ENCODE measurements at places on chromosomes 4 and X. TPM values are rescaled to one million over a fixed set of nuclear protein-coding genes. Genes with fewer than 3 reads are reported as not detected.

The PALLD gene
- total RNA-seq: 21.9 TPM

The GC gene
- not detected for total RNA-seq

The CCDC120 gene
- total RNA-seq: 4.0 TPM

The YY2 gene
- 1.2 TPM for total RNA-seq

The ZCCHC12 gene
- 0.46 TPM for total RNA-seq

The IL15 gene
- total RNA-seq: 7.7 TPM

The ATOH1 gene
- total RNA-seq: not detected

The STOX2 gene
- 2.3 TPM for total RNA-seq

The N4BP2 gene
- total RNA-seq: 5.1 TPM

The DGKK gene
- under 0.01 TPM for total RNA-seq

The GPR119 gene
- total RNA-seq: not detected

The SSX2B gene
- not detected for total RNA-seq

The SPANXB1 gene
- total RNA-seq: 0.65 TPM

DNA sequence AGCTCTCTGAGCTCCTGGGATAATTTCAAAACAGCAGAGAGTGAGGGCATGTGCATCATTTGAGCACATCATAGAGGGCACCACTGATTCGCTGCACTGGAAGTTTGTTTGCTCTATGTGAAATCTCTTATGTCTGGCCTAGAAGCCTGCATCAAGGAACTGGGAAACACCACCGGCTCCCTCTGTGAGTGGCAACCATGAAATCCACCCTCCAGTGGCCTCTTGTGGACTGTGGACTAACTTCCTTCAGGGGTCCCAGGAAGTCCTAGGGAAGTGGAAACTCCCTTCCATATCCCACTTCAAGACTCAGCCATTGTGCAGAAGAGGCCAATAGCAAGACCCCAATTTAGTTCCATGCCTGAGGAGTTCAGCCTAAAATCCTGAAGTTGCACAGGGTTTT is 48.0 kb upstream of the IGFBP7 start:
- DNase-seq: no peak

DNA sequence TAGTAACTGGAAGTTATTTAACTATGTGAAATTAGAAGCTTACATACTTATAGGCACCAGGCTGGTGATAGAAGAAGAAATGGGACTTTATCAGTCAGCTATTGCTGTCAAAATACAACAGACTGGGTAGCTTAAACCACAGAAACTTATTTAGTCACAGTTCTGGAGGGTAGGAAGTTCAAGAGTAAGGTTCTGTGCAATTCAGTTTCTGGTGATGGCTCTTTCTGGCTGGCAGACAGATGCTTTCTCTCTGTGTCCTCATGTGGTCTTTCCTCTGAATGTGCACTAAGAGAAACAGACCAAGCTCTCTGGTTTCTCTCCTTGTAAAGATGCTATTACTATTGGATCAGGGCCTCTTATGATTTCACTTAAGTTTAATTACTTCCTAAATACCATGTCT is 92.1 kb upstream of the ANKRD50 start:
- DNase-seq: peak; percentile 35

- no peak for DNase-seq
Observed at GRCh38 chr4:84171871-84172270, 327.2 kb downstream of the NKX6-1 start.

- no peak for DNase-seq
Observed at GRCh38 chr4:140641105-140641555, 72.4 kb upstream of the UCP1 start.

- no peak for DNase-seq
Observed at GRCh38 chrX:54427837-54428424, 12.3 kb upstream of the TSR2 start.

DNA sequence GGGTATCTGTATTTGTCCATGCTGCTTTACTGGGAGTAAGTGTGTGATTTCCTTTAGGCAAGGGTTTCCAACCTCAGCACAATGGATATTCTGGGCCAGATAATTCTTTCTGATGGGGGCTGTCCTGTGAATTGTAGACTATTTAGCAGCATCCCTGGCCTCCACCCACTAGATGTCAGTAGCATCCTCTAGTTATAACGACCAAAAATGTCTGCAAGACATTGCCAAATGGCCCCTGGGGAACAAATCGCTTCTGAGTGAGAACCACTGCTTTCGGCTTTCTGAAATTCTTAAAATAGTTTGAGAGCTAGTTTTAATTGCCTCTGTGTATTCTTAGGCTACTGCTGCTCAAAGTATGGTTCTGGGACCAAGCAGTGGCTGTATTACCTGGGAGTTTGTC is 81.2 kb upstream of the GPM6B start:
- no peak for DNase-seq

DNA sequence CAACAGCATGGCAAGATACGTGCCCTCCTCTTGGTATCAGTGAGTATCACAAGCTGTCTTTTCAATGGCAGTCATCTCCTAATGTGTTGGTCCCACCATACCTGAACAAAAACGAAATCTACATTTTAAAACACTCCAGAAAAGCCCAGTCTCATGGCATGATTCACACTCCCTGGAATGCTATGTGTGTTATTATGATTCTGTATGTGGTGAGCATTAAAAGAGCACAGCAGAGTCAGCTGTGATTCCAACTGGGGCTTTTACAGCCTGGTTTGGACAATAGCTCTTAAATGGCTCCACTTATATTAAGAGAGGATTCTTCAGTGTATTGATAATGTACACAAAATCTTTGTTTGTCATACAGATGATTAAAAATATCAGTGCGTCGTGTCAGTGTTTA is 274.1 kb upstream of the GK2 start:
- DNase-seq: no peak

- DNase-seq: no peak
Observed at GRCh38 chrX:78517124-78517523, 142.0 kb downstream of the RTL3 start.

- no peak for DNase-seq
Observed at GRCh38 chr4:2058264-2059045, 672 bp upstream of the NAT8L start.

DNA sequence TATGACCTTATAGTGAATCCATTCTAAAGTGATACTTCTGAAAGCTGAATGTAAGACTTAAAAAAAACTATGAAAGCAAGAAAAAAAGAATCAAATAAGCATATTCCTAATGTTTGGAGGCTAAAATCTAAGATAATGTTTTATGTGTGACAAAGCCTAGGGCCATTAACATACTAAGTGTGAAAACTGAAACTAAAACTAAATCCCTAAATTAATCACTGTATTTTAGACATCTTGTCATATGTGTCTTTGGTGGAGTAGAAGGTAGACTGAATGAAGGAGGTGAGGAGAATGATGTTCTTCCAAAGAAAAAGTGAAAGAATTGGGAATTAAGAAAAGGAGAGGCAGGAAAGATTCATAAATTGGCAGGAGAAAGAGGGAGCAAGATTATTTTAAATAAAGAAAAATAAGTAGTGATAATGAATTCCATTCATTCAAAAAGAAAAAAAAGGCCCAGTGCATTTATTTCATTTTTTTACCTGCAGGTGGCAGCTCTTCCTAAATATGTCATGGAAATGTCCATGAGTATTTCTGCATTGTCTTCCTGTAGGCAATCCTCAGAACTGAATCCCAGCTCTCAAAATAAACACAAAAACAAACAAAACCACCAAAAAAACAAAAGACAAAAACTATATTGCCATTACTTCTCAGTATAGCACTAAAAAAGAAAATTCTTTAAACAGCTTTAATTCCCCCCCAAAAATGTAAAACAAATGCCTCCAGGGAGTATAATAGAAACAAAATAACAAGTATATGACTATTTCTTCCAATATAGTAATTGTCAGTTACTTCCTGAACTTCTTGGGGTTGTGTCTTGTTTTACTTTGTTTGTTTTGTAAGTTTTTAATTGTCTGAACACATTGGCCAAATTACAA is 17.0 kb upstream of the AP1AR start:
- no peak for DNase-seq

- no peak for DNase-seq
Observed at GRCh38 chr4:177052211-177052934, 257.3 kb upstream of the NEIL3 start.

DNA sequence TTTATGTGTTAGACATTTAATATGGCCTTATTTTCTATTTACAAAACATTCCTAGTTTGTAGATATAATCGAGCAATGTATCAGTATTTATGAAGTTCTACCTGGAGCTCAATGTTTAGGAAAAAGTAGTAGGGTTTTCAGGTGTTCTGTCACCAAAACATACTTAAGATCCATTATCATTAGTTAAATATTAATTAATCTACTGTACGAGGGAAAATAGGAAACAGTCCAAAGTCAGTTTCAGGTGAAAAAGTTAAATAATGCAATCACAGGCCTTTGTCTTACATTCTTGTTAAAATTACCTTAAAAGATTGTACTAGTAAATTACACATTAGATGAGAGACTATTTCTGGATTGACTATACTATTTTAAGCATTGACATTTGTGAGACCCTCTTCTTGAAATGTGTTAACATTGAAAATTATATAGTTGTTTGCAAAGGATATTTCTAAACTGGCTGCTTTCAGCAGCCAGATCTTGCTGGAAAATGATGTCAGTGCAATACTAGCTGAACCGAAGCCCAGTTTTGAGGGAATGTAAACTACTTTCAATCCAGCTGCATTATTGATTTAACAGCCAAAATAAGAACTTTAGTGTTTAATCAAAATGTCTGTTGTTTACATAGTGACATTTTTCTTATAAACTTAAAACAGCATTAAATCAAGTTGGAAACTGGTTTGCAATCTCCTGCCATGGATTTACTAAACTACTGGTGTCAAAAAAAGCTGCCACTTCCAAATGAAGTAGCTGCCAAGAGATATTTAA is 19.3 kb downstream of the GUCY1B1 start:
- no peak for DNase-seq

- no peak for DNase-seq
Observed at GRCh38 chr4:149881744-149882143, 66.1 kb upstream of the IQCM start.

DNA sequence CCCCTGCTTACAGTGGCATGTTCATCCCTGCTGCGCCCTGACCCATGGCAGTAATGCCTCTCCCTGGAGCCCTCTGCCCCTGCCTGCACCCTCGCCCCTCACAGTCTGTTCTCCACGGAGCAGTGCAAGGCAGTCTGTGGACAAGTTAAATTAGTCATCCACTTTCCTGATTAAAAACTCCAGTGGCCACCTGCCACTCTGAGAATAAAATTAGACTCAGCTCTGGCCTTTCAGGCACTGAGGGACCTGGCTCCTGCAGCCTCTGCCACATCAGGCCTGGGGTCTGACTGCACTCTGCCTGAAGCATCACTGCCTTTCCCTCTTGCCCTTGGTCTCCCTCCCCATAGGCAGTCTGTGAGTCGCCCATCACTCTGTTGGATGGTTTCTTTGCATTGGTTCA is 53.6 kb downstream of the GRK4 start:
- no peak for DNase-seq

GRCh38 chr4:39758176-39758575 is 60.2 kb downstream of the UBE2K start:
- DNase-seq: no peak

DNA sequence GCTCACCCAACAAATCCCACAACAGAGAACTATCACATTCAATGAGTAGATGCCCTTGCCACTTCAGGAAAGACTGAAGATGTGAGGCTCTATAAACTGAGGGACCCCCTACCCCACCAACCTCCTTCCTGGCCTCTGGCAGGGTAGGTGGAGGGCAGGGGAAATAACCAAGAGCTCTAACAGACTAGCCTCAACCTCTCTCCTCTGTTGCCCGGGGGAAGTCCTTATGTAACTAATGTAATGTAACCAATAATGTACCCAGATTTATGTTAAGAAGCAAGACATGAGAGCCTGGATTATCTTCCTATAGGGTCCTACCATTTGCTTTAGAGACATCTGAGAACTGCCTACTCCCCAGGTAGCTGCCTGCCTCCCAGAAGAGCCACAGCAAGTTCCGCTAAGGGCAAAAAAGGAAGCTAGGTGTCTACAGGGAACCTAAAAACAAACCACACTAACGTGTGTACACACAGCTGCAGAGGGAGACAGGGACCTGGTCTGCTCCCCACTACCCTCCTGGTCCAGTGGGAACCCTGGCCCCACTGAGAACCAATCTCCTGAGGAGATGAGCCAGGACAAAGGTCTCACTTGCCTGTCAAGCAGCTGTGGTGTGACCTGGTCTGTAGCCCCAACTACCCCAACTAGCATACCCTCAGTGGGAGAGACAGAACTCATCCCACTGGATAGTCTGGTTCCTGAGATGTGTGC is 17.7 kb downstream of the OTUD5 start:
- DNase-seq: no peak

GRCh38 chrX:141673946-141674345 is 24.6 kb downstream of the SPANXD start:
- no peak for DNase-seq

DNA sequence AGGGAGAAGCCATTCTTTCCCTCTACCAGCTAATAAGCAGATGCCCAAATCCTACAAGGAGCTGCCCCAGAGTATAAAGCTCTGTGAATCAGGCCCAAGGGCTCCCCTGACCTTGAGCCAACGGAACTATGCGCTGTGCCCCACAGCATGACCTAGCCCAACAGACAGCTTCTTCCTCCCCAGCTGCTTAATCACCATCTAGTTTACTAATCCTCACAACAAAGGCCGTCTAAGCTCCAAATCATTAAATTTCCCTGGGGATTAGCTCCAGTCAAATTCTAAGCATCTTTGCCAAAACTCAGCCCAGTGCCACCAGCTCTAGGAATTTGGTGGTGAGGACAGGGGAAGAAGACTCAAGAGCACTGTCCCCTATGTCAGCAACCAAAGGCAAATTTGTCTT is 113.1 kb downstream of the SHROOM4 start:
- no peak for DNase-seq

DNA sequence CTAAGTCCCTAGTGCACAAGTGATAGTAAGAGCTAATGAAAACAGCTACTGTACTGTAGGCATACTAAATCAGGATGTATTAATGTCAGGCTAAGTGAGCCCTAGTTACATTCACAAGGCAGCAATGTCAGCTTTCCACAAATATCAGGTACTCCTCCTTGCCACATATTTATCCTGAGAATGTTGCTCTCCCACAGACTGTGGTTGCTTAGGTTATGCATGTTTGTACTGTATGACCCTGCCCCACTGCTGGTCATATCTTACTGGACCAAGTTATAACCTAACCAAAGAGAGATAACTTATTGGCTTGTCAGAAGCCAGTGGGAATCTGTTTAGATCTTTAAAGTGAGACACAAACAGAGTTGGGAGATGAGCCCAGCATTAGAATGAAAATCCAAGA is 241.0 kb downstream of the SLC39A8 start:
- no peak for DNase-seq

DNA sequence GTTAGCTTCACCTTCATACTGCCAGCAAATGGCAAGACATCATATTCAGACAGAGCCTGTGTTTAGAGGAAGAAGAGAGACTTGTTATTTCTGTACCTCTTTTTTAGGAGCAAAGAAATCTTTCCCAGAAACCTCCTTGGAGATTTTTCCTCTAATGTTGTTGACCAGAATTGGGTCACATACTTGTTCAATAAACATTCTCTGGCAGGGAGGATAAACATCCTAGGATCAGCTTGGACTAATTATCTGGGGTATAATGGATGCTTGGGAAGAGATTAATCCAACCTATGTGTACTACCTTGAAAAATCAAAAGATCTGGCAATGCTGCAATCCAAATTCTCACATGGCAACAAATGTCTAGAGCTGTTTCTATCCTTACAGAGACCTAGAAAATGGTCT is 8.4 kb upstream of the PRSS12 start:
- no peak for DNase-seq

Measured in epithelial cell of proximal tubule (primary cell).